ENCODE measurements at places on chromosomes 1 and 21.

GRCh38 chr1:35561972-35562680 is 4.5 kb downstream of the NCDN start:
- DNase-seq, result no peak

GRCh38 chr1:14778541-14778897 is 180.0 kb downstream of the KAZN start:
- DNase-seq, result no peak

DNA sequence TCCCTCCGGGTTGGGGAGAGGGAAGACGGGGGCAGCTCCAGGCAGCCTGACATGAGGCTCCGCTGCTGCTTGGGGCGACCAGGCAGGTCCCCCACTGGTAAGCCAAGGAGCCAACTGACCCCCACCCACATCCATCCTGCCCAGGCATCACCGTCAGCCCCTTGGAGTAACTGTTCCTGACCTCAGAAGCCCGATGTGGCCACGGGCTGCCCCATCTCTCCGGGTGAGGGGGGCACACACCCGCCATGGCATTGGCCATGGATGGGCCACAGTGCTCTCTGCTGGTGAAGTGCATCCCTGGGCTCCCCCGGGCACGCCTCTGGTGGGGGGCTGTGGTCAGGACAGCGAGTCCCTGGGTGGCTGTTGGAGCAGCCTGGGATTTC is 100.0 kb downstream of the CRYAA start:
- no peak for DNase-seq

DNA sequence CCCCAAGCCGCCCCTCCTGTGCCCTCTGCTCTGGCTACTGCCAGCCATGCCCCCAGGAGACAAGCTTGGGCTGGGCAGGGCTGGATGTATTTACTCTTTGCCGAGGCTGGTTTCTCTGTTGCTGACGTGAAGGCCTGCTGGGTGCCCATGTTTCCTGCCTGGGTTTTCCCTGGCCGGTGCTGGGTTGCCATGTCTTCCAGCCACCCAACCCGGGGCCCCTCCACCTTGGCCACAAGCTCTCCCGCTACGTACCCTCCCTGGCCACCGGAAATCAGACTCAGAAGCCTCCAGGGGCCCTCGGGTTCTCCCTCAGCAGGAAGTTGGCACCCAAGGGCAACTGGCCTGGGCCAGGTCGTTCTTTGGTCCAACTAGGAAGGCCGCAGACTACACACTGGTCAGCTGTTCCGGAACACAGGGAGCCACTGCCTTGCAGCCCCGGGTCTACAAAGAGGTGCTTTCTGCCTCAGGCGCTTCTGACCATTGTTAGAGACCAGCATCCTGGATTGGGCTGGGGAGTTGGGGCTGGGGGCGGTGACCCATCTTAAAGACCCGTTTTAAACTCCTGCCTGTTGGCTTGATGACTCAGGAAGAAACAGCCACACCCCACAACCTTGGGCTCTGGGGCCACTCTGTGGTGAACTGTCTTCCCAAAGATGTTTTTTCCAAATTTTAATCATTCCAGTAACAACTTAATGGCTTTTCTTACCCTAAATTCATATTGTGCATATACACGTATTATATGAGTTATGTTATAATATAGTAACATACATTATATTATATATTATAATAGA is 71.2 kb upstream of the RUNX3 start:
- no peak for DNase-seq

DNA sequence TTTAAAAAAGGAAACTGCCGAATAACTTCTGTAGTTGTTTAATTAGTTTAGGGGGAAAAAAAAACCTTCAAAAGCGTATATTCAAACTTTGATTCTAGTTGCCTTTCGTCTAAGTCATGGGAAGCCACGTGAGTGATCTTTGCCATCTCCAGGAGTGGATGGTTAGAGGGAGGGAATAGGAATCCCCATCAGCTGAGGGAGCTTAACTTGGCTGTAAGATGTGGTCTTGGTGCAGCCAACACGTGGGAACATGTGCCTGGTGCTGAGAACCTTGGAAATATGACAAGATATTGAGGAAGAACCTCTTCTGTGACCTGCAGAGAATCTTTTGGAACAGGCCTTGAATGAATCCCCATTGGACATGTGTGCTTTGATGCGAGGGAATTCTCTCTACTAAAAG is 1.7 kb downstream of the BACE2 start:
- no peak for DNase-seq

DNA sequence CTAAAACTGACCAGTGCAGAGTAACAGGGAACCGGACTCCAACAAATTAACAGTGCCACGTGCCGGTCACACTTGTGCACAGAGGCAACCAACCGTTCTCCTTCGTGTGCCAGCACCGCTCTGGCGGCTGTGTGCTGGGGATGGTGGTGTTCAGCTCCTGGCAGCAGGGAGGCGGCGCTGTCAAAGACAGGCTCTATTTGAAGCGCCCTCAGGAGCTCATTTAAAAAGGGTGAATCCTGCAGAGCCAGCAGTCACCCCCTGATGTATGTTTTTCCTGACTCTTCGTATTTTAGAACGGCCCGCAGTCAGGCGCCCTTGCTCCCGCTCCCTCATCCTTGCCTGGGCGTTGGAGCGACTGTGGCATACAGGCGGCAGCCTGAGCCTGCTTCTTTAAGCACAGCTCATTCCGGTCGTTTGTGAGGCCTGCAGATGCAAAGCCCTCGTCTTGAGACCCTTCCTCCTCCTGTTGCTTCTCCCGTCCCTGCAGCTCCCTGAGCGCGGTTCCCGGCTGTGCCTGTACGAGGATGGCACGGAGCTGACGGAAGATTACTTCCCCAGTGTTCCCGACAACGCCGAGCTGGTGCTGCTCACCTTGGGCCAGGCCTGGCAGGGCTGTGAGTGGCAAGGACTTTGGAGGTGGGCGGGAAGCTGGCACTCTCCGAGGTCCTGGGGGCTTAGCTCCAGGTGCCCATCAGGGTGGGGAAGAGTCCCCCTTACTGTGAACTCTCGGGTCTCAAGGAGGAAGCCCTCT is 1.1 kb downstream of the DFFB start:
- DNase-seq, result peak; percentile 38

- DNase-seq, result peak; percentile 20
Observed at GRCh38 chr1:148308832-148309458, 156.9 kb upstream of the NBPF11 start.

DNA sequence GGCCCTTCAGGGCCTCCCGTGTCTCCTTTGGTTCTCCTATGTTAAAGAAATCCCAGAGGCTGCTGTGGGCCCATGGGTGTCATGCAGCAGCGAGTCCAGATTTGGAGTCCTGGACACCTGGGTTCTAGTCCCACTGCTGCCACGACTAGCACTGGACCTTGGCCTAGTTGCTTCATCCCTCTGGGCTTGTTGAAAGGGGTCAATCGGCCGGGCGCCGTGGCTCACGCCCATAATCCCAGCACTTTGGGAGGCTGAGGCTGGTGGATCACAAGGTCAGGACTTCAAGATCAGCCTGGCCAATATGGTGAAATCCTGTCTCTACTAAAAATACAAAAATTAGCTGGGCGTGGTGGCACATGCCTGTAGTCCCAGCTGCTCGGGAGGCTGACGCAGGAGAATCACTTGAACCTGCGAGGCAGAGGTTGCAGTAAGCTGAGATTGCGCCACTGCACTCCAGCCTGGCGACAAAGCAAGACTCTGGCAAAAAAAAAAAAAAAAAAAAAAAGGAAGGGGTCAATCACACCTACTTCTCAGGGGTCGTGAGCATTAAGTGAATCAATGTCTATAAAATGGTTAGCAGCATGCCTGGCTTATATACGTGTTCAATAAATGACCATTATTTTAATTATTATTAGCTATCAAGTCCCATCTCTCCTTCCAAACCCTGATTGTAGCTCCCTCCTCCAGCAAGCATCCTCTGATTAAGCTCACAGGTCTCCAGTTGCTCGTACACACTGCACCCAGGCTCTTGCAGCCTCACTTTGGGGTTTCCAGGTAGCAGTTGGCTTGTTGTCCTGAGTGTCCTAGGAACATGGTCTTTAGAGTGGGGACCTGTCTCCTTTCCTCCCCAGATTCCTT is 43.8 kb downstream of the KIRREL1 start:
- DNase-seq, result no peak

- peak; percentile 97 for DNase-seq
Observed at GRCh38 chr1:59565611-59566410, 248.9 kb upstream of the HOOK1 start.

DNA sequence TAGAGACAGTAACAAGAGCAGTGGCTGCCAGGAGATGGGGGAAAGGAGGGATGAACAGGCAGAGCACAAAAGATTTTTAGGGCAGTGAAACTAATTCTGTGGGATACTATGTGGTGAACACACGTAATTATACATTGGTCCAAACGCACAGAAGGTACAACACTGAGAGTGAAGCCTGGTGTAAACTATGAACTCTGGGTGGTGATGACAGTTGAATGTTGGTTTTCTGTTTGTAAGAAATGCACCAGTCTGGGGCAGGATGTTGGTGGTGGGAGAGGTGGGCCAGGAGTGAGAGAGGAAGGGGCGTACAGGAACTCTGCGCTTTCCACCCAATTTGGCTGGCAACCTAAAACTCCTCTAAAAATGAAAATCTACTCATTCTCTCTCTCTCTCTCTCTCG is 50.2 kb upstream of the TIAM1 start:
- DNase-seq, result no peak

GRCh38 chr1:12339396-12339795 is 109.6 kb downstream of the VPS13D start:
- no peak for DNase-seq

DNA sequence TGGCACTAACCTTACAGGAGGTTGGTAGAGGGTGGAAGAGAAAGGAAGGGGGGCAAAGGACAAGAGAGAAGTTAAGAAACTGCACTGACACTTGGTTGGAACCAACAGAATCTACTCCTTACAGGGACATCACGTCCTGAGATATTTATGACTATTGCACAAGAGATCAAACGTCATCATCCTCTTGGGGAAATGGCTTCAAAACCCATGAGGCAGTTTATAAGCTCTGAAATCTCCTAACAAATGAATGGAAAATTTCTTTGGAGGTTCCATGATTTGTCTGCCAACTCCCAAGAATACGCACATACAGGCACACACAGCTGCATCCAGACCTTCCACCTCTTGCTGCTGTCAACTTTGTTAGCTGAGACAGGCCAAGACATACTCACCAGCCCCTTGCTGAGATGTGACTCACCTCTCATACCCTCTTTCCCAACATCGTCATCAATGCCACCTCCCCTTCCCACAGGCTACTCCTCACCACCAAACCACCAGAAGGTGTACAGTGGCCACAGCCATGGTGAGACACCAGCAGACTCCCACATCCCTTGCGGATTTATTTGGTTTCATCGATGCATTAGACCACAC is 135.5 kb downstream of the SETD4 start:
- DNase-seq, result peak; percentile 71

- no peak for DNase-seq
Observed at GRCh38 chr1:110556471-110556807, 37.5 kb upstream of the KCNA10 start.

DNA sequence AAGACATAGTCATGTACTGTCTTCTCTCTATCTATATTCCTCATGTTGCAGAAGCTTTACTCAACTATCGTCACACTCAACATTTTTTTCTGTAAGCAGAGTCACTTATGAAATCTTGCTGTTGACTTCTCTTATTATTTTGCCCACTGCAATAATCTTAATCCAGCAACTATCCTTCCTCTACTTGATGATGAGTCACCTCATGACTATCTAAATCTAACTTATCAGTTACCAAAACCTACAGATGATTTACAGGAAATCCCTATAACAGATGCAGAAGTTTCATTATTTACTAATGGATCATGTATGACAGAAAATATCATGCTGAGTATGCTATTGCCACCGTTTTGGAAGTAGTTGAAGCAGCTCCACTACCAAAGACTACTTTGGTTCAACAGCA is 378.9 kb downstream of the DUSP10 start:
- DNase-seq, result no peak

All from EH (cell line).